A549 treated with AZD2906 at 1 μM for 4 hours (cell line): ENCODE measurements at places on chromosomes 16 and 17. TPM values are rescaled to one million over a fixed set of nuclear protein-coding genes. Genes with fewer than 3 reads are reported as not detected.

NME4 gene
- total RNA-seq = 264 to 457 TPM (median 451 TPM) in 5 replicates

GRIN2A gene
- 0.01 to 0.15 TPM in 2 of 5 replicates, not detected in the others for total RNA-seq

TSC2 gene
- total RNA-seq = 32.0 to 40.6 TPM (median 34.1 TPM) in 5 replicates

ABCC11 gene
- 0.05 to 0.25 TPM (median 0.08 TPM) in 5 replicates for total RNA-seq

FBXL16 gene
- total RNA-seq = 15.0 to 21.8 TPM (median 15.8 TPM) in 5 replicates
